Coronary artery (tissue), 2 donors: ENCODE measurements at places on chromosomes 5 and 9.

DNA sequence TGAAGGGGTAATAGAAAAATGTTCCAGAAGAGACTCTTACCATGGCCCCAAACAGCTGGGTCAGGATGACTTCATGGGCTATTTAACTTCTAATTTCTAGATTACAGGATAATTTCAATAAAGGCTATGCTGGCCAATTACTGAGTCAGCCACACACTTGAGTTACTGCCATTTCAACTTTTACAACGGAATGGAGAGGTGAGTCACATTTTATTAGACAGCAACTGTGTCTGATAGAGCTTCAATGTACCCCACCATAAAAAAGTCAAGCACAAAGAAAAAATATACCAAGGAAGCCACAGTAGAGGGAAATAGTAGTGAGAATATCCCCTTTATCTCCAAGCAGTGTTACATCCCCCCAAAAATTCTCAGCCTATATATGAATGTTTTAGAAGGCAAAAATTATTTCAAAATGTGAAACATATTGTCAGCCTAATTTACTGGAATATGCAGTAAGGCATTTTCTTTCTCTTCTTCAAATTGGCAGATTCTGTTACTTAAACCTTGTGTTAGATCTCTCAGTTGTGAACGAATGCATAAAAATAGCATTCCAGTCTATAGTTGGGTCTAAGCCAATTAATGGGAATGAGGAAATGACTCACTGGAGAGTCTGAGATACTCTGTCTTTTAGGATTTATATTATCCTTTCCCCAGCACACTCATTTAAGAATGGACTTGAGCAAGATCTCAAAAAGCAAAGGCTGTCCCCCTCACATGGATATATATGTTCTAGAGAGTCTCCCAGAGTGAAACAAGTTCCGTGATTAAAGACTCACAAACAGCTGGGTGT lies 47.1 kb upstream of the RAI14 start:
- DNase-seq = no peak

- DNase-seq = no peak
Measured at GRCh38 chr5:43121913-43122484, 1.3 kb downstream of the ZNF131 start.

- no peak for DNase-seq
Measured at GRCh38 chr9:3742586-3742985, 216.8 kb upstream of the RFX3 start.

GRCh38 chr9:120875195-120875565 lies 1.8 kb downstream of the PHF19 start:
- DNase-seq = no peak

- no peak for DNase-seq
Measured at GRCh38 chr9:137311171-137311985, 9.3 kb upstream of the NRARP start.

DNA sequence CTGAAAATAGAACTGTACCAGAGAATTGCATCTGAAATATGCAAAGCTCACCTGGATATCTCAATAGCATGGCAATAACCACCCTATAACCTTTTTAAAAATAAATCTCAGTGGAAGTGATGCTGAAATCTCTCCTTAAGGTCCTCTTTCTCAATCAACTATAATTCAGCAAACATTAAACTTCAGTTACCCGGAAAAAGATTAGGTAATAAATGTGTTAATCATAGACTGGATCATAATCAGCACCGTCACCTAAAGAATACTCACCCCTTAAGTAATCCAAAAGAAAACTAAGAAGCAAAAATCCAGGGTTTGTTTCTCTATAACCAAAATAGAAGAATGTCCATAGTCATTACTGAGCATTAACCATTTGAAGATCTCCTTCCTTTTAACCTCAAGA lies 44.3 kb upstream of the DENND4C start:
- no peak for DNase-seq

DNA sequence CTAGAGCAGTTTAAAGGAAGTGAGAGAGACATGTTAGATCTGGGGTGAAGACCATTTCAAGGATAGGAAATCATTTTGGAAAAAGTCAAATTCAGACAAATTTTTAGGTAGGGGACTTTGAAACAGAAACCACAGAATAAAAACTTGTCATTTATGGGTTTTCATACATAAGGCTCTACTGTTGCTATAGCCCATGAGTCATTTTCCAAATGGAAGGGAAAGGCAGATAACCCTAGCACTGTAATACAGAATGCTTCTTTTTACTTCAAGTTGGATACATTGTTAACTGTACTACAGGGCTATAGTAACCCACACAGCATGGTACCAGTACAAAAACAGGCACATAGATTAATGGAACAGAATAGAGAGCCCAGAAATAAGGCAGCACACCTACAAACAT lies 455.4 kb downstream of the EBF1 start:
- DNase-seq = no peak

GRCh38 chr9:94697972-94698581 lies 28.4 kb upstream of the AOPEP start:
- no peak for DNase-seq

- DNase-seq = peak; percentile 78
Measured at GRCh38 chr9:120931231-120932085, 4.9 kb upstream of the TRAF1 start.

- DNase-seq = no peak
Measured at GRCh38 chr5:166004006-166004405, 2287.4 kb upstream of the WWC1 start.

DNA sequence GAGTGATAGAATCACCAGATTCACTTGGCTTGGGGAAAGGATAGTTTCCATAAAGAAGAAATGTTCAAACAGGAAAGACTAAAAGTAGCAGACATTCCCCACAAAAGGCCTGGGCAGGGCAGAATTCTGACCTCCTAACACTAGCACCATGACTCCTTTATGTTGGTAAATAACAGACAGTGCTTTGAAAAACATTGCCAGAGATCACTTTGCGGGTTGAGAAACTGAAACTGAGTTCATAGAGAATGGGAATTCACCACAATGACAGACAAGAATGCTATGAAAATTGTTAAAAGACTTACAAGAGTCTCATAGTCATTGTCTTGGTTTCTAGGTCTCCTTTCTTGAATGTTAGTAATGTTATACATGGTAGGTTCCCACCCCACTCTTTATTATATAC lies 172.5 kb upstream of the GLRA1 start:
- no peak for DNase-seq

- DNase-seq = no peak
Measured at GRCh38 chr5:176497852-176498251, 39.4 kb downstream of the RNF44 start.

DNA sequence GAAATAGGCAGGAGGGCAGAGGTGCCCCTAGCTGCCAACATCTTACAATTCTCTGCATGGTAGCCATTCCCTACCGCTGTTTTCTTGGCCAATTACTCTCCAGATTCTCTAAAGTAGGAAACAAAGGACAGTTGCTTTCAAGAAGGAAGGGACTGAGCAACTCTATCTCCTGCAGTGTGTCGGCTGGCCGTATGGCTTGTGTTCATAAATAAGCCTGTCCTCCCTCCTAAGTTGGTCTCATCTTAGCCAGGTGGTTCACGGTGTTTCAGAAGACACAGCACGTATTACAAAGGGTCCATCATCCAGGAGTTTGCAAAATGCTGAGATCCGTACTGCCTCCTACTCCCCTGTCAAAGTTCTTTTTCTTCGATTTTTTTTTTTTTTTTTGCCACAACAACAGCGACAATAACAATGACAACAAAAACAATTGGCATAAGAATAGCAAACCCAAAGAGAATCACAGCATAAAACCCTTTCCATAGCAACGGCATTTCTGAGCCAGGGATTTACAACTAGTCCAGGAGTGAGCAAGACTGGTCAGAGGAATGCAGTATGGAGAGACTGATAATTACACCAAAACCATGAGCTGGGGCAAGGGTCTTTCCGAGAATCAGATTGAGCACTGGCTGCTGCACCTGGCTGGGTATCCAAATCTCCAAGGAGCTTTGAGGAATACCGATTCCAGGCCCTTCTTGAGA lies 212.8 kb downstream of the SLIT3 start:
- no peak for DNase-seq

DNA sequence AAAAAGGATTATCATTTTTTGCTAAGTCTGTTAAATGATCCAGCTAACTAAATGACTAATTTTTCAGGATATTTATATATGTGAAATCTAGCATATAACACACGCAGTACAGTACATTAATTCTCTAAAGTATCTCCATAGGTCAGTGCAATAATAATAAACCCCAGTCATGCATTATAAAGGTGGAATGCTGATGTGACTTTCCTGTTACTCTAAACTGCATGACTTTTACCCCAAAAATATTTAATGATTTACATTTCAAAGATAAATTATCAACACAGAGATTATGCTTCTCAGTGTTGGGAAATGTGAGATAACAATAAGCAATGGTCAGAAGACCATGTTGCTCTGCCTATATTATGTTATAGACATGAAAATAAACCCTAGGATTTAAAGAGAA lies 34.1 kb upstream of the PAM start:
- no peak for DNase-seq
